Fibroblast of villous mesenchyme (primary cell): ENCODE measurements at places on chromosomes 3 and 15. TPM values are rescaled to one million over a fixed set of nuclear protein-coding genes. Genes with fewer than 3 reads are reported as not detected.

- DNase-seq, result no peak
Observed at GRCh38 chr15:27833974-27834373, 265.1 kb downstream of the OCA2 start.

LIPC gene
- 0.86 and 0.97 TPM in 2 replicates for total RNA-seq

- peak; percentile 94 for DNase-seq
Observed at GRCh38 chr3:171417813-171418212, 42.4 kb downstream of the TNIK start.

- peak; percentile 55 for DNase-seq
Observed at GRCh38 chr15:75455982-75456531, 4.6 kb upstream of the SIN3A start.

IQSEC1 gene
- total RNA-seq, result 19.9 and 25.8 TPM in 2 replicates

DNA sequence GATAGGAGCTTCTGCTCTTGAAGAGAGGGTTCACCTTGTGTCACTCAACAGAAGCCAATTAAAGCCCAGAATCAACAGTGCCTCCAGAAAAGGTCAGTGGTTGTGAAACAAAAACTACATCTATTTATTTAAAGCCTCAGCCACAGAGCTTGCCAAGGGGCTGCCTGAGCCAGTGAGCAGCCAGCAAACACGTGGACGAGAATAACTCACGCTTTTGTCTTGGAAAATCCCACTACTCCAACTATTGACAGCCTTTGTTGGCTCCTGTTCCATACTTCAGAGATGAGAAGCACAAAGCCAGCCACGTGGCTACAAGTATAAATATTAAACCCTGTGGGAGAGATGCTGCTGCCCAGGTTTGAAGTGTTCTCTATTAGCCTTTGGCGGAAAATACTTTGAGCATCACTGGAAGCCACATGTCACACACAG lies 10.3 kb downstream of the GPR156 start:
- peak; percentile 9 for DNase-seq

GRCh38 chr3:36210840-36211651 lies 169.3 kb upstream of the STAC start:
- no peak for DNase-seq

ZNF501 gene
- total RNA-seq, result 4.3 and 5.2 TPM in 2 replicates

- DNase-seq, result peak; percentile 58
Observed at GRCh38 chr3:39433642-39434041, 27.1 kb downstream of the RPSA start.

- peak; percentile 24 for DNase-seq
Observed at GRCh38 chr3:23576379-23576959, 229.3 kb upstream of the UBE2E1 start.

DNA sequence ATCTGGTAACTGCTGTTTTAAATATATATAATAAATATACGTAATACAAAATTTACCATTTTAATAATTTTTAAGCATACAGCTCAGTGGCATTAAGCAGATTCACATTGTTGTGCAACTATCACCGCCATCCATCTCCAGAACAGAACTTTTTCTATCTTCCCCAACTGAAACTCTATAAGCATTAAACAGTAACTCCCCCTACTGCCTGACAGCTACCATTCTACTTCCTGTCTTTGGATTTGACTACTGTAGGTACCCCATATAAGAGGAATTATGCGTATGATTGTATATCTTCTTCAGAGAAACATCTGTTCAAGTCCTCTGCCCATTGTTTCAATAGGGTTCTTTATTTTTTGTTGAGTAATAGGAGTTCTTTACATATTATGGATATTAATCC lies 36.8 kb downstream of the EID1 start:
- DNase-seq, result no peak

DNA sequence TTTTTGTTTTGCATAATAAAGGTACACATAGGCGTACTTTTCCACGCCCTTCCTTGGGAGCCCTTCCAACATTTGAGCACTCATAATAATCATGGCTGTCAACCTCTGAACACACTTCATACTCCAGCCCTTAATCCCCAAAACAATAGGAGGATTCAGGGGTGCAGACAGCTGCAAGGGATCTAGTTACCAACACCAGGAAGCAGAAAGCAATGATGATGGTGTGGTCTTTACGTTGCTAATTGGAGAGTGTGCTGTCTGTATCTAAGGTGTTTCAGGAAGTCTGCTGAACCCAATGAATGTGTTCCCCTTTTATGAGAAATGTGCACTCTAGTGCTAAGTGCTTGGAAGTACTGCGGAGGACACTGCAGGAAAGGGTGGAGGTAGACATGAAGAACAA lies 60.3 kb upstream of the PDZRN3 start:
- no peak for DNase-seq

DNA sequence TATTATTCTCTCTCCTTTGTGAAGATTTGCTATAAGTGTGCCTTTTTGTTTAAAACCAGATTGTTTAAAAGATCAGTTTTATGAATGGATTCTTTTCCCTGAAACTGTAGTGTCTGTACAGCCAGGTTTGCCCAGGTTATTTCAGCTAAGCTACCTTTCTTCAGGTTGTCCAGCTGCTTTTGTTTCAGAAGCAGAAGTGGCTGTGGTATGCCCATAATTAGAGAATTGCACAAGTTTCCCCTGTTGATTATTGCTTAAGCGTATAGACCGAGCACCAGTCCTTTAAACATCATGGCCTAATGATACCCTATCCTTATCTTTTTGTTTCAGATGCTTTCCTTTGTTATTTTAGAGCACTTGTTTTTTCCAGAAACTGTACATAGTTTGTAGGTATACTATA lies 10.2 kb downstream of the ASB7 start:
- DNase-seq, result no peak

IQCF2 gene
- not detected in 2 replicates for total RNA-seq

HRG gene
- not detected in 2 replicates for total RNA-seq

DNA sequence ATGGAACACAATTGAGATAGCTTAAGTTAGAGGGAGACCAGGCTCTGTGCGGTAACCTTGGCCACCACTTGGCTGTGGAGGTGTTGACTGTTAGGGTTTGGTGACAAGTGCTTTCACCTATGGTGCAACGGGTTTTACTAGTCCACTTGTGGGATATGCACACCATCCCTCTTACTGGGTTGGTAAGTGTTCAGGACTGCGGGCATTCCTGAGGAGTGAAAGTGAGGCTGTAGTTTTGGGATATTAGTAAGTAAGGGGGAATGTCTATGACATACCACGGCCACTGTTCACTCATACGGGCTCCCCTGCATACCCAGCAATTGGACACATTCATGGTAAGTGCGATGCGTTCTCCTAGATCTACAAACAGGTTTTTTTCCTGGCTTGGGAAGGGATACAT lies 8.0 kb upstream of the RAD54L2 start:
- DNase-seq, result no peak

DNA sequence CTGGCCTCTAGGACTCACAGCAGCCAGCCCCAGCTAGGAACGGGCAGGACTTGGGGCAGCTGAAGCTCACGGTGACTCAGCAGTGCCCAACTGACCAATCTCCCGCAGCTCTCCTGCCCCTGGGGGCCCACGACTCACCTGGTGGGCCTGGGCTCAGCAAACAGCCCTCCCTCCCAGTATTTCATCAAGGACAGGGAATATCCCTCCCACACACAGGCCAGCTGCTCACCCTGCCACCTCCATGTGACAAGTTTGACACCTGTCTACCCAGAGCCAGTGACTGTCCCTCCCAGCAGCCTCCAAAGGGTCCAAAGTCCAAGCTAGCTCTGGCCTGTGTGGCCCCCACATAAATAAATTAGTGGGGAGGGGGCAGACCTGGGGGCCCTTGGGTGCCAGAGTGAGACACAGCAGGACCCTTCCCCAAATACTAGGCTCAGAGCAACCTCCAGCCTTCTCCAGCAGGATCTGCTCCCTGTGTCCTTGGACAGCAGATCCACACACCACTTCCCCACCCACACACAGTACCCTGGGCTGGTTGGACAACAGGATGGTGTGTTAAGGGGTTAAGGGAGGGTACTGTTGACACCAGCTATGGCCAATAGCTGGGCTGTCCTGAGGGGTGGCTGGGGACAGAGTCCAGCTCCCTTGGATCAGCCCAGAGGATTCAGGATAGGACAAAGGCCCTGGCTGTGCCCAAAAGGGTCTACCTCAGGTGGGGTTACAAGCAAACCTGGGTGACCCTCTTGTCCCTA lies 4.3 kb downstream of the GNAT1 start:
- no peak for DNase-seq

DNA sequence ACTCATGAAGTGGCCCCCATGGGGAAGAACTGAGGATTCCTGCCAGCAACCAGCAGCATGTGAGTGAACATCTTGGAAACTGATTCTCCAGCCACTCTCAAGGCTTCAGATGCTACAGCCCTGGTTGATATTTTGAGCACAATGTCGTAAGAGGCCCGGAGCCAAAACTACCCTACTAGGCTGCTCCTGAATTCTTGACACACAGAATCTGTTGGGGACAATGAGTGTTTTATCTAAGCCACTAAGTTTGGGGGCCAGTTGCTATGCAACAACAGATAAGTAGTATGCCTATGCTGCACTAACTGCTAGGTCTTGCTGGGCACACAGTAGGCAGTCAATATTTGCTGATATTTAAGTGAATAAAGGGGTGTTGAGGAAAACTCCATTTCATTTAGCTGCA lies 89.9 kb upstream of the CHL1 start:
- DNase-seq, result no peak
